Activated CD8-positive, alpha-beta memory T cell treated with anti-CD3 and anti-CD28 coated beads for 1 hour (primary cell): ENCODE measurements at places on chromosomes 12 and 14.

- DNase-seq = no peak
Observed at GRCh38 chr14:51453869-51454268, 197.8 kb upstream of the FRMD6 start.

- no peak for DNase-seq
Observed at GRCh38 chr12:68375756-68376695, 43.9 kb upstream of the MDM1 start.

DNA sequence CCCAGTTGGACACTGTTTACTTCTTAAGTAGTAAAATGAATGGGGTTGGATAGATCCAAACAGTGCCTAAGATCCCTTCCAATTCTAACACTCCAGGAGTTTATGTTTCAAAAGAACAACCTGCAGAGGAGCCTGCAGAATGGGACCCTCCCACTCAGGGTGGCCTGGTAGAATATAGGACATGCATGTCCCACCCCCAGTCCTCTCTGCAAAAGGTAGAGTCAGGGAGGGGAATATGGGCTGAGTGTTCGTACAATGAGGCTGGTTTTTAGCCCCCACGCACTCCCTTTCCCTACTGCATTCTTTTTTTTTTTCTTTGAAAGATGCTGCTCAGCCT is 11.8 kb upstream of the NYNRIN start:
- DNase-seq = no peak

DNA sequence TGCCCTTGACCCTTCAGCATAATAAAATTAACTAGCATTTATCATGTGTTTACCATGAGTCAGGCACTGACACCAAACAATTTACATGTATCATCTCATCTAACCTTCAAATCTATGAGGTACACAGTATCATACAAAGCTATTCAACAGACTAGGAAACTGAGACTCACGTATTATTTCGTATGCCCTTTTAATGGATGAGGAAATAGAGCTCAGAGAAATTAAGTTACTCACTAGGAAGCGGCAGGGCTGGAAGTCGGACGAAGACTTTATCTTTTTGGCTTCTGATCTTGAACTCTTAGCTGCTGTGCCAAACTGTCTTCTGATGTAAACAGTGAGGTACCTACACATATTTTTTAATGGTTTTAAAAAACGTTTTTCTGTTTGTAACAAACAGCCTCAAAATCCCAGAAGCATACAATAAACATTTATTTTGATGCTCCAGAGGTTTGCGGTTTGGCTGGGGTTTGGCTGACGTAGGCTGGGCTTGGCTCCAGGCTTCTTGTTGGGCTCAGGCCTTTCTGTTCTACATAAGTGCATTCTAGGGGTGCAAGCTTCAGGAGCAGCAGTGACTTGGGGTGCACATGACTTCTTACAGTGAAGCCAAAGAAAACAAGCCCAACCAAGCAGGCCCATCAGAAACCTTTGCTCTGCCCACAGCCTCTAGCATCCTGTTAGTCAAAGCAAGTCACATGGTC is 184.7 kb downstream of the TBX5 start:
- no peak for DNase-seq

DNA sequence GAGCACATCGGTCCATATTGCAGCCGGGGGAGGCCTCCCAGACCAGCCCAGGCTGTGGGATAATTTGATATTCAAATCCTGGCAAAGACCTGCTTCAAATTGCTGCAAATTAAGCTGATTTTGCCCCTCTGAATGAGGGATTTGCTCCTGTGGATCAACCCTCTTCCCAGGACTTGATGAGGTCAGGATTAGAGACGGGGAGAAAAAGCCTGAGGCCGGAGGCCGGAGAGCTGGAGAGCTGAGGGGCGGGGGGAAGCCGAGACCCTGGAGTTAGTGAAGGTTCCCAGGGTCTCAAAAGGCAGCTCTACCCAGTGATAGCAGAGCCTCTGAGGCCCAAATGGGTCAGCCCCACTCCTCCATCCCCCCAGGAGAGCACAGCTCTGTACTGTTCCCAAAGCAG is 17.5 kb upstream of the VSX2 start:
- no peak for DNase-seq

DNA sequence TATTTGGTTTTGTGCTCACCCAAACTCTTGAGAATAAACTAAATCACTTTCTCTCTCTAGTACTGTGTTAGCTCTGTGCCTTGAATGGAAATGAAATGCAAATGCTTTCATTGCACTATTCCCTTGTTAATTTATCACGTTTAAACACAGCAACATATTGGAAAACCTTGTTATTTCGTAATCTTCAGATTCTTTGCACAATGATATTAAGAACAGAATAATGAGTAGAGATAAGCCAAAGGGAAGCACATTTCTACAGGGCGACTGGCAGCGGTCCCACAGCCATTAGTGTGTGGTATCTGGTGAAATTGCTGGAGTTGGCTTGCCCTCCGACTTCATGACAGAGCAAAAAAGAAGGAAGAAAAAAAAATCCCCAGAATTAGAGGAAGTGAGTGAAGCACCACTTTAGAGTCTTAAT is 166.1 kb upstream of the E2F7 start:
- no peak for DNase-seq

GRCh38 chr14:75469164-75469563 is 41.3 kb downstream of the JDP2 start:
- no peak for DNase-seq

GRCh38 chr12:4221258-4221620 is 52.3 kb upstream of the CCND2 start:
- no peak for DNase-seq

DNA sequence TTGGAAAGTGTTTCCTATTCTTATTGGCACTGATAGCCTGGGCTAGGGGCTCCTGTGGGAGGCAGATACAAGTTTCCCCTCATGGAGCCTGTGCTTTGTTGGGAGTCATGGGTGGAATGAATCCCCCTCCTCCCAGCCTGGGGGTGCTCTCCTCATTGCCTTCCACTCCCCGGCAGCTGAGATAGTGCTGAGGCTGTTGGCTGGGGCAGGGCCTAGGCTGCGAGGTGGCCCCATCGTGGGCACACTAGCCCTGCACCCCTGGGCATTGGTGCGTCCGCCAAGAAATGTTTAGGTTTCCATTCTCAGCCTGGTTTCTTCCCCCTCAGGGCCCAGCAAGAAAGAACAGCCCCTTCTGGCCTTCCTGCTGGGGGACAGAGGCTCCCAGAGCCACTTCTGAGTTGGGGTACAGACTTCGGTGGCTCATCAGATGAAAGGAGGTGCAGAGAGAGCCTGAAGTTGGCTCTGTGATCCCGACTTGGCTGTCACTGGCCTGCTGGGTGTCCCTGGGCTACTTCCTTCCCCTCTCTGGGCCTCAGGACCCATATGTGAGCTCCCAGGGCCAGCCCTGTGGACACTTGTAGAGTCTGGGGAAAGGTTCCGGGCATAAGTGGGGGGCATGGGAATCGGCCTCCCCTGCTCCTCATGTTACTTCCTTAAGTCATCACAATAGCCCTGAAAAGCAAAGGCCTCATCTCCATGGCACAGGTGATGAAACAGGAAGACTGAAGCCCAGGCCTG is 2.7 kb upstream of the ARL6IP4 start:
- no peak for DNase-seq

- no peak for DNase-seq
Observed at GRCh38 chr14:62179367-62180018, 417.3 kb downstream of the SNAPC1 start.

DNA sequence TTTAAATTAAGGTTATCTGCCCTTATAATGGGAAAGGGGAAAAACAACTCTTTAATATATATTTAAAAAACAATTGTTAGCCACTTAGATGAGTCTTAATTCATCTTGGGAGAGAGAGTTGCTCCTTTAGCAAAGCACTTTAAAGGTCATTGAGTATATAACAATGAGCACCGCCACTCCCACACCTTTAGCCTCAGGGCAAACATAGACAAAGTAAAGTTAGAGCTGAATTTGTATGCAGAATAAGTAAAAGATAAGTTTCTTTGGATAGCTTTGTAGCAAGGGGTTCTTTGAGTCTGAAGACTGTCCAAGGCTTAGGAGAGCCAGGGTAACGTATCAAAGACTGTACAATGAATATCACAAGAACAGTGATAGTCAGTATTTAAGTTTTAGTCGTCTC is 728.8 kb upstream of the LMO3 start:
- no peak for DNase-seq

GRCh38 chr12:103930034-103930786 is at the start of gene HSP90B1:
Gene HSP90B1, plus strand, starts transcription at chr12:103930410. Its CDS starts 106 bp downstream, at chr12:103930516.
- peak; percentile 99 for DNase-seq

DNA sequence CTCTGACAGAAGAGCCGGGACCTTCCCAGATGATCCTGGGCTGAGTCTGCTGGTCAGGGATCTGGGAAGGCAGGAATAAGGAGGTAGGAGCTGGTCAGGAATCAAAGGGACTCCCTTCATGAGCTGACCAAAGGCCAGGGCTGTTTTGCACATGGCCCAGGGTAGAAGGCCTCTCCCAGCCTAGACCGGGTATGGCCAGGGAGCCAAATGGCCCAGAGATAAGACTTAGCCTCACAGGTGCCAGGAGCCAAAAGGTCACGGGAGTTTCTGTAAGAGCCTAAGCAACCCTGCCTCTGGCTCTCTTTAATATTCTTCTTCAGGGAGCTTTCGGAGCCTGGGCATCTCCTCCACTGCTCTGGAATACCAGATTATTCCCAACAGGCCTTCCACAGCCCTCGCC is 191.3 kb upstream of the PWP1 start:
- DNase-seq = no peak

DNA sequence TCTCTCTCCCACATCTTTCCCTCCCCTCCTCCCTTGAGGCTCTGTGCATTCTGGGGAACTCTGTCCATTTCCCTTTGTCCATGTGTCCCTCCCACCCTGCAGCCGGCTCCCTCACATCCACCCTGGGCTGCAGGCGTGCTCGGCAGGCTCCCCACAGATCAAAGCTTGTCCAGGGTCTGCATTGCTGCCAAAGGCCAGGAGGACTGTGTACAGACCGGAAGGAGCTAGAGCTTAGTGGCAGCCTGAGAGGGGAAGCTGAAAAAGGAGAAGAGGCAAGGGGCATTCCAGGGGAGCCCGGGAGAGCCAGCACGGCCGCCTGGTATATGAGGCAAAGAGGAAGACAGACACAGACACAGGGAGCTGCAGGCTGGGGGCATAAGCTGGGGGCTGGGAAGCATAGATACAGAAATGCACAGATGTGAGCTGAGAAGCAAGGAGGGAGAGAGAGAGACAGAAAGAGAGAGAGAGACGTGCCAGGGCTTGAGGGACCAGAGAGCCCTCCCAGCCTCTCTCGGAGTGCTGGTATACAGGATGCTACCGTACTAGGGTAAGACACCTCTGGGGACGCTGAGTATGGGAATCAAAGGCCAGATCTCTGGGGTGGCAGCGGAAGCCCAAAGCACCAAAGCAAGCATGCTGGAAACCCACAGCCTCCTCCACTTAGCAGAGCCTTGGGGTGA is 3.3 kb downstream of the CD4 start:
- no peak for DNase-seq

GRCh38 chr12:6570264-6570887 is 2.3 kb upstream of the NOP2 start:
- no peak for DNase-seq

DNA sequence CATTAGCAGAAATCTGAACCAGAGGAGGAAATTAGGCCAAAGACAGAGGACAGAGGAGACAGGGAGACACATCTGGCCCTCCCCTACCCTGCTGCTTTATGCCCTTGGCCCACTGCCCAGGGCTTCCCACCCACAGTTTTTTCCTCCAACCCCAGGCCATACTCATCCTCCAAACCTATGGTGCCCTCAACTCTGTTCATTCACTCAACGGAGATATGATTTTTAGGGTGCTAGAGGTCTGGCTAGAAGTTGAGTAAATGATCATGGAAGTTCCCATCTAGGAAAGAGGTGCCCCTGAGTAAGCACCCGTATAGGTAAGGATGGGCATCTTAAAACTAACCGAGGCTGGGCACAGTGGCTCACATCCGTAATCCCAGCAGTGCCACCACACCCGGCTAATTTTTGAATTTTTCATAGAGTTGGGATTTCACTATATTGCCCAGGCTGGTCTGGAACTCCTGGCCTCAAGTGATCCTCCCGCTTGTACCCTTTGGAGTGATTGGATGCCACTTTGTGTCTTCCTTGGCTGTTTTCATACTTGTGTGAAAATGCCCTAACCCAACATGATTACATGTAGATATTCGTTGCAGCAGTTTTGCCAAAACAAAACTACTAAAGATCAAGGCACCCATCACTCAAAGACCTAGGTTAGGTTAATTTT is 4.4 kb downstream of the KRT18 start:
- DNase-seq = no peak

DNA sequence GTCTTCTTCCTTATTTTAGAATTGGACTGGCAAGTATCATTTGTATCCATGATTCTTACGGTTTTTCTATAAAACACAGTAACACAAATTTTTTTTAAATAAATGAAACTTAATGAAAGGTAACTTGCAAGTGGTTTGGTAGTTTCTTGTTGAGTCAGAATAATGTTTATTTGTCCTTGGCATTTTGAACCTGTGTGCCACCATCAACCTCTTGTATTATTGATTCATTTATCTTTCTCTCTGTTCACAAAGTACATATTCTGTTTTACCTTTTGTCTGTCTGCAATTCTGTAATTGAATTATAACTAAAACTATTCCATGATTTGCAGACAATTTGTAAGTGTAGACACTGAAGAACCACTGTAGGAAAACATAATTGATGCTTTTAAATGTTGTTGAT is 54.7 kb downstream of the MIPOL1 start:
- no peak for DNase-seq

- DNase-seq = no peak
Observed at GRCh38 chr14:24368562-24369252, 723 bp downstream of the NFATC4 start.

- DNase-seq = no peak
Observed at GRCh38 chr12:50690925-50691324, 73.0 kb upstream of the ATF1 start.

- no peak for DNase-seq
Observed at GRCh38 chr14:22159957-22160356, 429.1 kb downstream of the DAD1 start.

DNA sequence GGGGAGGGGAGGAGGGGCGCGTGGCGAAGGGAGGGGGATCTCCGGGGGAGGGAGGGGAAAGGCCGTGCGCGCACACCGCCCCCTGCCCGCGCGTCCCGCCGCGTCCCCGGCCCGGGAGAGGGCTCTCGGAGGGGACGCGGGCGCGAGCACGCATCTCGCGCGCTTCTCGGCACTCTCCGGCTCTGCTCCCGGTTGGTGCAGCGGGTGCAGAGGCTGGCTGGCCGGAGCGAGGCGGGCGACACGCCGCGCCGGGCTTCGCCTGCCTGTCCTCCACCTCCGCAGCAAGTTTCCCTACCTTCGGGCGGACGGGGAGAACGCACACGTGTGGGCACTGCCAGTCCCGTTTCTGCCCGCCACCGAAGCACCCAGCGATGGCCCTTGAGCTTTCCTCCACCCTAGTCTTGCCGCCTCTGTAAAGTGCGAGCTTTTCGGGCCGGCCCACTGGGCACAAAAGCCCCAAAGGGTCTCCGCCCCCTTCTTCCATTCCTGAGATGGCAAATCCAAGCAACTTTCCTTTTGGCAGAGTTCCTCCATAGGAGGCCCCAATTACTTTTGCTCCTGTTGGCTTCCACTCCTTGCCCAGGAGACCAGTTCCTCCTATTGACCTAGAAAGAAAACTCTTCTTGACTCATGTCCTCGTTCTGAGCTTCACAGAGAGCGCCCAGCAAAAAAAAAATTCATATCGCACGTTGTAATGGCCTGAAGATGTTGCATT is 363 bp upstream of the CSAD start:
- DNase-seq = peak; percentile 67
